ENCODE measurements at places on chromosomes 7 and 10.

DNA sequence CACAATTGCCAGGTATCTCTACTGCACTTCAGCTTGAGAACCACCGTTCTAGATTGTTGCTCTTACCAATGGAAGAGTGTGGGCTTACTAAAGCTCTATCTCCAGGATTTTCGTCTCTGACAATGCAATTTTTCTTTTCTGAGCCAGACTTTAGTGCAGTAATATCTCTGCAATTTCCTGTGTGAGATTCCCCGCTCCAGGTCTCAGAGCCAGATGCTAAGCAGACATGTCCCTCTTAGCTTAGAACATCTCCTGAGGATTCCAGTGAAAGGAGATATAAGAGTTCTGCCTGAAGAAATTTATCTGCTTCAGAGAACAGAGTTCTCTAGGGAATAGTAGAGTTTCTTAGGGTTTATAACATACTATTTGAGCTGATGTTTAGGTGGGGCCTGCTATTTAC is 82.0 kb downstream of the SND1 start:
- no peak for DNase-seq

DNA sequence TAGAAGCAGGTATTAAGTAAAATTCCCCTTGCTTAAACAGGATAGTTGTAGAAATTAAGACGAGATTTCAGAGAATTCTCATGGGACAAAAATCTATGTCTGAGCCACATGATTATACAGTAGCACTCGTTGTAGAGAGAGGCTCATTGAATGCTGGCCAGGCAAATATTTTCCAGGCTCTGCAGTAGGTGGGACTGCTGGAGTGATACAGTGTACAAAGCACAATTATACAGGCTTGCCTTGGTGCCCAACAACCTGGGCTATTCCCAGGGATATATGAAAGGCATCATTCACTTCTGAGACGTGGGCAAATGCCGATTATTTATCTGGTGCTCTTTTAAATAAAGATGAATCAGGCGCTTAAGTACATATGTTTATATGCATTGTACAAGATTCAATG is 380.6 kb downstream of the PHTF2 start:
- no peak for DNase-seq

- no peak for DNase-seq
These were observed 206.4 kb upstream of the FERD3L start for GRCh38 chr7:19351341-19352304.

DNA sequence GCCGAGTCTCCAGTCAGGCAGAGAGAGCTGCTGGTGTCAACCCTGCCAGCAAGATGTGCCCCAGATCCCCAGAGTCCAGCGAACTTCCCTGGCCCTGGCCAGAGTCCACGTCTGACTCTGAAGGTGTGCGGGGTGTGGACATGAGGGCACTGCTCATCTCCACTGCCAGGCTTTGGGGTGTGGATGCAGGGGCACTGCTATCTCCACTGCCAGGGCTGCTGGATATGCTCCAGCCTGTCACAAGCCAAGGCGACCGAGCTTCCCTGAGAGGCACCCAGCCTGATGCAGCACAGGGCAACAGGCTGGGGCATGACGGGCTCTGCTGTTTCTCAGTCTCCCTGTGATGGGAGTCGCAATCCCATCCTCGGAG is 596.8 kb downstream of the PTPRN2 start:
- DNase-seq = no peak

GRCh38 chr7:28316489-28316888 is 95.8 kb upstream of the CREB5 start:
- DNase-seq = no peak

DNA sequence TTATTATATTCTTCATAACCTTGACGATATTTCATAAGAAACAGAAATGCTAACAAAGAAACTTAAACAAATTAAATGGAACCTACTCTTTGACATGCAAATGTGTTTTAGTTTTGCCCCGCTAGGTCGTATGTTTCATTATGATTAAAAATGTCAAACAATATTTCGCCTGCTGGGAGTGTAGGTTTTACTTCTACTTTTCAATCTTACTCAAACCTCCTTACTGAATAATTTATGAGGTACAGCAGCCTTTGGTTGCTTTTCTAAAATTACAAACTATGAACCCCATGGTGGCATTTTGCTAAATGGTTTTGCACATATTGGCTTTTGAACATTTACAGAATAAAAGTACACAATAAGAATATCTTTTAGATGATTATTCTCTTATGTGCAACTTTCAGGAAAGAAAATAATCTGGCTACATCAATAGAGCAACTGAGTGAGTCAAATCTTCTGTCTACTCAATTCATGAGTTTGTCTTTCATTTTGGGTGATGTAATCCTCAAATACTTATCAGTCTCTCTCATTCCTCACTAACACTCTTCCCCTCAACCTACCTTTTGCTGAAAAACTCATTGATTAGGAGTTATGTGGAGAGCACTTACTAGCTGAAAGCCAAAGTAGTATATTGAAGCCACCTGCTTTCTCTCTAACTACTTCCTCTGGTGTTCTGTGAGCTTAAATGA is 1226.4 kb downstream of the XPNPEP1 start:
- no peak for DNase-seq

- DNase-seq = no peak
These were observed 14.9 kb downstream of the RHEB start for GRCh38 chr7:151504715-151505326.

- no peak for DNase-seq
These were observed 14.3 kb downstream of the CALML3 start for GRCh38 chr10:5538892-5539651.

- peak; percentile 30 for DNase-seq
These were observed 112.8 kb upstream of the AHR start for GRCh38 chr7:17185690-17186070.

DNA sequence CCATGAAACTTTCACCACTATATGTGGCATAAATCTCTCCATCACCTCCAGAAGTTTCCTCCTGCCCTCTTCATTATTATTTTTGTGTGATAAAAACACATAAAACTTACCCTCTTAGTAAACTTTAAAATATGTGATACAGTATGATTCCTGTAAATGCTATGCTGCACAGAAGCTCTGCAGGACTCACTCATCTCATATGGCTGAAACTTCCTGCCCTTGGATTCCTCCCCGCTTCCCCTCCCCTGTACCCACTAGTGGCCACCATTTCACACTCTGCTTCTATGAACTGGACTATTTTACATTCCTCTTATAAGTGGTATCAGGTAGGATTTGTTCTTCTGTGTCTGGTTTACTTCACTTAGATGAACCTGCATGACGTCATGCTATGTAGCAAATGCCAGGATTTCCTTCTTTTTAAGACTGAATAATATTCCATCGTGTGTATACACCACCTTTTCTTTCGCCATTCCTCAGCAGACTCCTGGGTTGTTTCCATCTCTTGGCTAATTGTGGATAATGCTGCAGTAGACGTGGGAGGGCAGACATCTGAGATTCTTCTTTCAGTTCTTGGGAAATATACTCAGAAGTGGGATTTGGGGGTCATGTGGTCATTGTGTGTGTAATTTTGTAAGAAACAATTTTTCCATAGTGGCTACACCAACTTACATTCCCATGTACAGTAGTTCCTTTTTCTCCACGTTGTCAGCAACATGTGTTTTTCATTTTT is 335.2 kb downstream of the SDK1 start:
- no peak for DNase-seq

DNA sequence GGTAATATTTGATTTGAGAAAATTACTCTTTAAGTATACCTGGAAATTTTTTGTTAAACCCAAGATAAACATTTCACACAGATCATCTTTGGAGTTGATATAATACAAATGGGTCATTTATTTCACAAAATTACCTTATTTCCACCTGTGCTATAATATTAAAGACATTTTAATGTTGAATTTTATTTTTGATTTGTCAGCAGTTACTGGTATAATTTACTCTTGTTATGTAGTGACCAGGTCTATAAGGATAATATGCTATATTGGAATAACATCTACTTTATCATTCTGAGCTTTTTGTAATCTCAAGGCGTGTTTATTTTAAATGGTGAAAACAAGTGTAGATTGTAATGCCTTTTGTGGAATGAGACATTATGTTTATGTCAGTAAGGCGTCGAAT is 26.6 kb downstream of the PRKAR2B start:
- no peak for DNase-seq

DNA sequence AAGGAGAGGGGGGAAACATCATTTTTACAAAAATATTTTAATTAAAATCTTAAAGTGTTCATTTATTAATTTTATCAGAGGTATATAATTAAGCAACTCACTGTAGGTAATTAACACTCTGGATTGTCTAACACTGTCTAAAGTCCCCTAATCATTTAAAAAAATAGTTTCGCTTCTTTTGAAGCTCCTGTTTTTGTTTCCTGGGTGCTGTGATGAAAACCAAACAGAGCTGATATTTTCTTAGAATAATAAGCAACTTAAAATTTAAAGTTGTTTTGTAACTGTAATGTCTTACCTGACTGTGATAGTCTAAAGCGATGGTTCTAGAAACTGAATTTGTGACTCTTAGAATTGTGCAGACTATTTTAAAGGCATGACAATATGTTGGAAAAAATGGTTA is 961.0 kb downstream of the GATA3 start:
- no peak for DNase-seq

DNA sequence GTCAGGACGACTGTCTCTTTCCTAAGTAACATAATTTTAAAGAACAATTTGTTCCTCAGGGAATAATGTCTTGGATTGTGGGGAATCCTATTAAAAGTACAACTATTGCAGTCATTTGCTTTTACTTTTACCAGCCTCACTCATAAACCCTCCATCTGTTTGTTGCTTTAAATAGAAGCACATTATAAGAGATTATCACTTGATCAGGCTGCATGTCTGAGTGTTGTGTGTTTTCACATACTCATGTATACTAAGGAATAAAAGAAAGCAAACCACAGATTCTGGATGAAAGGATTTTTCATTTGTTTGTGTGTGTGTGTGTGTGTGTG is 1077.8 kb downstream of the KCNMA1 start:
- no peak for DNase-seq

GRCh38 chr10:17737027-17737965 is 14.7 kb upstream of the TMEM236 start:
- DNase-seq = peak; percentile 20

- no peak for DNase-seq
These were observed 10.2 kb downstream of the PRLHR start for GRCh38 chr10:118585234-118585633.

- DNase-seq = no peak
These were observed 34.7 kb upstream of the SLC35B4 start for GRCh38 chr7:134351424-134351823.

GRCh38 chr7:155449008-155449868 is 8.7 kb upstream of the EN2 start:
- no peak for DNase-seq

GRCh38 chr7:149801002-149801566 is 27.7 kb upstream of the ZNF467 start:
- no peak for DNase-seq

- DNase-seq = no peak
These were observed 38.1 kb downstream of the RTKN2 start for GRCh38 chr10:62230344-62231121.

GRCh38 chr10:48681740-48682139 is 2.9 kb upstream of the WDFY4 start:
- no peak for DNase-seq

DNA sequence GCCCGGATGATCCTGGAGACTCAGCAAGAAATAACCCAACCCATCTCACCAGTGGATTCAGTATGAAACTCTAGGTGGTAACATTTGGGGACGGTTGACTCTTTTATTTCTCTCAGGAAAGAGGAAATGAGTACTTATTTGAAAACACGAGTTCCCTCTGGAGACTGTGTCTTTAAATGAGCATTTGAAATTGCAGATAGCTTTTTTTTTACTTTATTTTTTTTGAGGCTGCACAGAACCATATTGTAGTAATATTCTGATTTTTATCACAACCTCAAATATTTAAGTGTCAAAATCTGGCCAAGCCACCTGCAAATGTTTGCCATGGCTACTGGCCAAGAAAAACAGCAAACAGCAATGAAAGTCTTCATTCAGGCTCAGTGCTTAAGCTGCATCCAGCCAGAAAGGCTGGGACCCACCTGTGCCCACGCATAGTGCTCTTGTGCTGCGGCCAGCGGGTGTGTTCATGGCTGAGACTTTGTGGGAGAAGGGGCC is 160.8 kb downstream of the CREB5 start:
- no peak for DNase-seq

- DNase-seq = no peak
These were observed 67.6 kb downstream of the MCU start for GRCh38 chr10:72759584-72759983.

- no peak for DNase-seq
These were observed 35.6 kb upstream of the DGKB start for GRCh38 chr7:14938181-14938580.

GRCh38 chr10:127563718-127564553 is 14.8 kb downstream of the NPS start:
- DNase-seq = no peak

DNA sequence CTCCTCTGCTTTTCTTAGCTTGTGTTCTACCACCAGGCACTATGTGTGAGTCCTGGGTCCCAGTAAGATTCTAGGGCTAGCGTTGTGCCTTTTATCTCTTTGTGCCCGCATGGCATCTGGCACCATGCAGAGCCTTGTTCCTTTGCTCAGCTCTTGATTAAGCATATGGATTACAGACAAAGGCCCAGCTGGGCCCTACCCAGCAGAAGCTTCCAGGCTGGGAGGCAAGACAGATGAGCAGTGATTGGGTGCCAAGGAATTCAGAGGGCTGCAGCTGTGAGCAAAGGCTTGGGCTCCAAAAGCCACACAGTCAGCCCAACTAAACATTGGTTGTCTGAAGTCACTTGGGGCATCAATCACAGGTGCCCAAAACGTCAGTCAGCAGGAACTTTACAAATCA is 2.0 kb downstream of the ACSM6 start:
- DNase-seq = no peak

GRCh38 chr7:24917510-24918239 is 62.3 kb downstream of the OSBPL3 start:
- DNase-seq = peak; percentile 67

- DNase-seq = no peak
These were observed 44.4 kb upstream of the TOMM7 start for GRCh38 chr7:22867003-22867402.

DNA sequence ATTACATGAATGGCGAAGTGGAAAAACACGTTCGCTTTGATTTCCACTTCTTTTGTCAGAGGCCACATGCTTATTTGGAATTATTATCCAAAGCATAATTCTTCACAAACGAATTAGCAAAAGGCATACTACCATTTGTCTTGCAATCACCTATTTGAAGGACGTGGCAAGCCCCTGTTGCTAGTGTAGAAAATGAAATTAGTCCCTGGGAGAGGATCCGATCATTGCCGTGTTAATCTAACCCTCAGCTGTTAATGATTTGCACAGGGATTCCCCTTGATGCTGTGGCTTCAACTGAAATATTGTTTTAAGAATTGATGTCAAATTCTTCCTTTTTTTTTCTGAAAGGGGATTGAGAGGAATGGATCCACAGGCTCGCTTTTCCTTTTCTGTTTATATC is 4.6 kb downstream of the AGMO start:
- no peak for DNase-seq

All from fibroblast of skin of left quadriceps (primary cell).